SJCRH30 (cell line): ENCODE measurements at places on chromosomes 7 and 10.

GRCh38 chr10:104066945-104067344 lies 18.7 kb downstream of the COL17A1 start:
- no peak for DNase-seq

DNA sequence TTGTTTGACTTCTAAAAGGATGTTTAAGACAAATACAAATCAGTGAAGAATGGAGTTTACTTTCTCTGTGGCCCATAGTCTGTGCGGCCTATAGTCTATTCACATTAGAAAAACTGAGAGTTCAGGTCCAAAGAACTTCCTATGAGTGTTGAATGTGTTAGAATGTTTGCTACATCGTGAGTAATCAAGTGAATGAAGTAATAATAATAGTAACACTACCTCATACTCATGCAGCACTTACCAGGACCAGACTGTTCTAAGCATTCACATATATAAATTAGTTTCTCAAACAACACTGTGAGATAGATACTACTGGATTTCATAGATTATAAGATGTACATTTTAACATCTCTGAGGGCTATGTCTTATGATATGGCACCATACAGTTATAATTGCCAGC lies 70.4 kb downstream of the RALA start:
- no peak for DNase-seq

DNA sequence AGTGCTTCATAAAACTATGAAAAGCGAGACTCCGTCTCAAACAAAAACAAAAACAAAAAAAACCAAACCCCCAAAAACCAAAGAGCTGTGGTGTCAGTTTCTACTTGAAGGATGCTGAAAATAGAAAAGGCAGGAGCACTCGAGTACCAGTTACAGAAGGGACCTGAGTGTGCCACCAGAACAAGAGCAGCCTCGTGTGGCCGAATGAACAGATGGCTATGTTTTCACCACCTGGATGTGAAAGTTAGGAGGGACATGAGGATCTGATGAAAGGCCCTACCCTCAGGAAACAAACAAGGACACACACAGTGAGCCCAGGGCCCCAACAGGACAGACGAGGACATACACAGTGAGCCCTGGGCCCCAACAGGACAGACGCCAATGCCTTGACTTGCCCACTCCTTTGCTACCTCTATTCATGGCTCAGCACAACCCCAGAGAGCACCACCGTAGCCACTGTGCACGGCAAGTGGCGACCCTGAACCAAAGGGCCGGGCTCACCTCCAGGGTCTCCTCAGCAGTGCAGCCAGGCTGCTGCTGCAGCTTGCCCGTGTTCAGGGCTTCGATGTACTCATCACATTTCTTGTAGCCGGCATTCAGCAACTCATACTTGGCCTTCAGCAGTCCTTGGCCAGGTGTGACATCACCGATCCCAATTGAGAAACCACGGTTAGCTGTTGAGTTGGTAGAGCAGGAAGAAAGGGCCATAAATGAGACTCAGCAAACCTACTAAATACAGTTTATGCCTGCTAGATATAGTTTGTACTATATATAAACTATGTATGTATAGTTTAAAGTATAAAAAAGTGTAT lies 24.9 kb downstream of the POLR3A start:
- DNase-seq = no peak

- DNase-seq = peak; percentile 61
Observed at GRCh38 chr10:122267849-122268737, 3.0 kb upstream of the BTBD16 start.
